Mucosa of gallbladder (tissue), 1 donor: ENCODE measurements at places on chromosomes 3 and 15.

DNA sequence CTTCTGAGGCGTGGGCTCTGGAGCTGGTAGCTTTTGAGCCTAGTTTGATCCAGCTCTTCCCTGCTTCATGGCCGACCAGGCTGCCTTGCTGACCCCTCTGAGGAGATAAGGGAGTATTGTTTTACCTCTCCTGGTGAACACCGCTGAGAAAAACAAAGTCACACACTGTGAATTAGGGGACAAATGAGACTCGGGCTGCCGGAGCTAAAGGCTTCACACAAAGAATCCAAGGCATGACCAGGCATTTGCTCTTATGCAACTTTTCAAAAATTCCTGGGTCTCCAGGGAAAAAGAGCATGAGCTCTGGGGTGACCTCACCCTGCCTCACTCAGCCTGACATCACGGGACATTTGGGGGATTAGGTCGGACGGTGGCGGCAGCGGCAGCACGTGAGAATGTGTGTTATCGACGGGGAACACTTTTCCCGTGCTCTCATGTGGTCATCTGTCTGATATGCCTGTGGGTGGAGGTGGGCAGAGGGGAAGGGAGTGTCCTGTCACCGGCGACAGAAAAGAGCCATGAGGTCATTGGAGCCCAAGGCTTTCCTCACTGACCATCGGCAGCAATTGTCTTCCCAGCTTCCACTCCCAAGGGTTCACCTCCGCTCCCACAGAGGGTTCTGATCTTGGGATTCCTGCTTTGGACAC is 61.0 kb downstream of the TMEM44 start:
- DNase-seq: no peak

DNA sequence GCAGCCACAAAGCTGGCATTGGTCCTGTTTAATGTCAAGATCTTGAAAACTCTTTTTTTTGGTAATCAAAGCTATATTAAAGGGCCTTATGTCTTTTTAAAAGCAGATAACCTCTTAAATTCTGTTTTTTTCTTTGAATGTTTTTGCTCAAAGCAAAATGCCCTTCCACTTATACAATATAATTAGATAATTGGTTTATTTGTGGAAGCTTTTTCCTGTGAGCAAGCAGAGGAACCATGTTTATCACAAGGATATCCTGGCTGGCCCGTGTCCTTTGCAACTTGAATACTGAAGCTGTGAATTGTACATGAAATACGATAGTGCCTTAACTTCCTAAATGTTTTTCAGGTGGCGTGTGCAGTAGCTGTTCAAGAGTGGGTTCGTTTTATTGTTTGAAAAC is 2.6 kb downstream of the ST3GAL6 start:
- no peak for DNase-seq

DNA sequence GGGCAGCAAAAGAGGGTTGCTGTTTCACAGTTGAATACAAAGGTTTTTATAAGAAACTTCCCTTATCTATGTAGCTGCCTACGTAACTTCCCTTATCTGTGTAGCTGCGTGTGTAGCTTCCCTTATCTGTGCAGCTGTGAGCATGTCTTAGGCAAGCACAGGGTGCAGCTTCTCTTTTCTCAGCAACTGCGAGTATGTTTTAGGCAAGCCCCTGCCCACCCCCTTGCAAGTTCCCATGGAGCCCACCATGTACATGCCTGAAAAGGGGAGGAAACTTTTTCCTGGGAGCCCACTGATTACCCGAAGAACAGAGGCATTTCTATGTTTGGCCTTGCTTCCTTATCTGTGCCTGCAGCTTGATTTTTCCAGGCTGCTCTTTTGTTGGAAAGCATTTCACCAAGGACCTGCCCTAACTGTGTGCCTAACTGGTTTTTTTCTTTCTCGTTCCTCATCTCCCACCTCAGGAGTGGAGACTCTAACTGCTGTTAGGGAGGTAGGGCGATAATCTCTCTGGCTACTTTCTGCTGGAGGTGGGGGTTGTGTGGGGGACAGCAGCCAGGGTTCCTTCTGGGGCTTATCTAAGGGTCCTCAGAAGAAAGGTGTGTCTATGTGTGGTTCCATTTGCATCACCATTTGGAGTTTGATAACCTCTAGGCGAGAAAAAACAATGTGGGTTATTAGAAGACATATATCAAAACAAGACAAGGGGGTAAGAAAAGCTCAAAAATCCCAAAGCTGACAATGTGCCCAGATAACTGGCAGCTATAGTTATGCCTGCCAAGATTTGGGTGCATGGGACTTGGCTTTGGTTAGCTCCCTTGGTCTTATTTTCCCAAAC is 26.0 kb downstream of the SORD start:
- no peak for DNase-seq

DNA sequence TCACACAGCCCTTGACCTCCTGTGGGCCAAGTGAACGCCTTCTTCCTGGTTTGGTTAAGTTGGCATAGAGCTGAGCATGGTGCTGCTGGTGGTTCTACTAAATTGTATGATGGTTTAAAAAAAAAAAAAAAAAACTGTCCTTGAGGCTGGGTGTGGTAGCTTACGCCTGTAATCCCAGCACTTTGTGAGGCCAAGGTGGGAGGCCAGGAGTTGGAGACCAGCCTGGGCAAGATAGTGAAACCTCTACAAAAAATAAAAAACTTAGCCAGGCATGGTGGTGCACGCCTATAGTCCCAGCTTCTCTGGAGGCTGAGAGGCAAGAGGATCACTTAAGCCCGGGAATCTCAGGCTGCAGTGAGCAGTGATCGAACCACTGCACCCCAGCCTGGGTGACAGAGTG is 58.9 kb upstream of the FLNB start:
- no peak for DNase-seq

GRCh38 chr15:89917442-89918101 is 4.8 kb upstream of the ARPIN start:
- no peak for DNase-seq

DNA sequence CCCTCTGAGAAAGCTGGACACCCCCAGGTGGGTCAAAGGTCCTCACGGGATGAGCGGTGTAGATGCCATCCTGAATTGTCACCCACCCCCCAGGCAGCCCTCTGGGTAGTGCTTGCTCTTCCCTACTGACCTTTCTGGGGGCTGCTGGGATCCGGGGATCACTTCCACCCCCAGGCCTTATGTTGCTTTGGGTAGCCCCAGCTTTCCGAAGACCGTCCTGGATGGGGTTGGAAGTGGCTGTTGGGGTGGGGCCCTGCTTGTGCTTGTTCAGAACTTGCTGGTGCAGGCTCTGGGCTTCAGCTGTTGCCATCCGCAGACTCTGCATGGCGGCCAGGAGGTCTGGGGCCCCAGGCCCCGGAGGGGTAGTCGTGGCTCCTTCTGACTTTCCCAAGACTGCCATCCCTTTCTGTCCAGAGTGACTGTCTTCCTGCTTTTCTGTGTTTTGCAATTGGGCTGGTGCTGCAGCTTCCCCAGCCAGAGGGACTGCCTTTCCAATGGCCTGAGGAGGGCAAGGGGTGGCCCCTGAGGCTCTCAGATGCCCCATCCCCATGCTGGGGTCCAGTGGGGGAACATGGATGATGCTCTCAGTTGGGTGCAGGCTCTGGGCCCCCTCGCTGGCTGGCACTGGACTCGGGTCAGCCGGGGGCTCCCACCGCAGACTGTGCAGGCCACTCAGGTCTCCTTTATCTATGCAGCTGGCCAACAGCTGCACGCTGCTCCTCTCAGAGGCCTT is 6.3 kb downstream of the XIRP1 start:
- no peak for DNase-seq
